ENCODE measurements at places on chromosomes 3 and 15.

DNA sequence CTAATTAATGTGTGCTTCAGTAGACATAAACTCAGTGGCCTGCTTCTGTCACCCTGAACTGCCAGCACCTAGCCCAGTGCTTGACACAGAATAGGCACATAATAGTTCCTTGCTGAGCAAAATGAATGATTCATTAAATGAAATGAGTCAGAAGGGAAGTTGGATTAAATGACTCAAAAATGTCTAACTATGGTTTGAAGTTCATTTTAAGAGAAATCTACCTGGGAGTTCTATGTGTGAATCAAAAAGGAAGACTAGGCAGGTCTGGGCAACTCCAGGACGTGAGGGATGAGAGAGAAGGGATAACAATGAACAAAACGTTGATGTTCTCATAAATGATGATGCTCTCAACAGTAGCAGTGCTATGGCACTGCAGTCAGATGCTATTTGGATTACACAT is 175.0 kb downstream of the CFAP20DC start:
- no peak for DNase-seq

- no peak for DNase-seq
Measured at GRCh38 chr15:58498821-58499580, 67.2 kb downstream of the LIPC start.

DNA sequence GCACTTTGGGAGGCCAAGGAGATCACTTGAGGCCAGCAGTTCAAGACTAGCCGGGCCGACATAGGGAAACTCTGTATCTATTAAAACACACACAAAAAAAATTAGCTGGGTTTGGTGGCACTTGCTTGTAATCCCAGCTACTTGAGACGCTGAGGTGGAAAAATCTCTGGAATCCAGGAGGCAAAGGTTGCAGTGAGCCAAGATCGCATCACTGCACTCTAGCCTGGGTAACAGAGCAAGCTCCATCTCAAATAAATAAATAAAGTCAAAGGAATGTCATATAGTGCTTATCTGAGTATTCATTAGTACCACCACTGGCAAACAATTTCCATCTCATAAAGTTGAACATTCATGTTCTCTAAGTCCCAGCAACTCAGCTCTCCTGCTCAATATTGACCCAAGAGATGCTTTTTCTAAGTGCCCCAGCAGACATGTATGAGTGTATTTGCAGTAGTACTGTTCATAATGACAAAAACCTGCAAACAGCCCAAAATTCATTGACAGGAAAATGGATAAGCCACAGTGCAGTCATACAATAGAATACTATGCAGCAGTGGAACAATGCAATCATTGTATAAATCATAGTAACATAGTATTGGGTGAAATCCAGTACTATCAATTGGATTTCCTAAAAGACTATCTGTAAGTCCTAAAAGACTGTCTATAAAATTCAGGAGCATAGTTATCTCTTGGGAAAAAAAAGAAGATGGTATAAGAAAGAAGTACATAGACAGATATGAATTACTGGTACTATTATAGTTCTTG is 751.5 kb upstream of the LMCD1 start:
- DNase-seq = no peak

DNA sequence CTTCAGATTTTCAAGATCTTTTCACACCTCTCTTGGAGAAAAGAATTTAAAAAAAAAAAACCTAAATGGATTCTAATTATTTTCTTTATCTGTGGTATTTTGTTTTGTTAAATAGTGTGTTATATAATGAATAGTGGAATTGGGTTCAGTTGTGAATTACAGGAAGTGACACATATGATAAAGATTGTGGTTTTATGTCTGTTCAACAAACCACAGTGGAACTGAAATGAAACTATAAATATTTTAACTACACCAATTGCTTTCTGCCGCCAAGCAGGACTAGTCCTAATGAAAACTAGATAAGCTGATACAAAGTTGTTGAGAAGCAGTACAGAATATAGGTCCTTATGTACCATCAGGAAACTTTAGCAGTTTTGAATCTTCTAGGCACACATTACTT is 121.6 kb downstream of the UBE2E2 start:
- no peak for DNase-seq

- DNase-seq = no peak
Measured at GRCh38 chr3:106560451-106560966, 691.7 kb upstream of the CBLB start.

GRCh38 chr3:44068753-44069152 is 172.9 kb upstream of the TOPAZ1 start:
- DNase-seq = no peak

DNA sequence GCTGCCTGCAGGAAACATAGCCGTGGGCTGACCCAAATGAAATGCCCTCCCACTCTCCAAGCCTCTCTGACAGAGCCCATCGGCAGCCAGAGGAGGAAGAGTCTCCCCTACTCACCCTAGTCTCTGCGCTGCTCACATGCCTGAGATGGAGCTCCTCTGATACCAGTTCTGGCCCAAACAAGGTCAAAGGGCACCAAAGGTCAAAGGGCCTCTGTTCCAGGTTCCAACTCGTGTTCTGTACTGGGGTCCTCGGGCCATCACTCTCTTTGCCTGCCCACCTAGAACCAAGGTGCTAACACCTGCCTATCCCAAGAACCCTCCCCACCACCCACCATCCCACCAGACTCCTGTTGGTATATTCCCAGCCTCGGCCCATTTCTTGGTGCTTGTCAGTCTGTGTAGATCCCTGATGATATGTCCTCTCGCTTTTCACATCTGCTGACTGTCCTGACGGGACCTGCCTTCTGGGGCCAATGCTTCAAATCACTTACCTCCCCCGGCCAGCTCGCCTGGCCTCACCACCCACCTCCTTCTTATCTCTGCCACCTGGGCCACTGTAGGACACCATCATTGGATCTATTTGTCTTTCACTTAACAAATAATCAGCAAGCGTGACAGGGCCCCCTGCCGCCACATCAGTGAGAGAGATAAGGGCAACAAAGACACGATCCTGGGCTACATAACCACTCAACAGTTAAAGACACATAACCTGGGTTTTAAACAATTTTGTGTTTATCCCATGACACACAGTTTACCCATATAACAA is 90.4 kb downstream of the SRGAP3 start:
- DNase-seq = no peak

GRCh38 chr15:97076011-97076410 is 745.5 kb downstream of the NR2F2 start:
- DNase-seq = no peak

- no peak for DNase-seq
Measured at GRCh38 chr3:116442331-116443021, 2.8 kb downstream of the LSAMP start.

Measured in femur (tissue), 1 donor.